Activated CD8-positive, alpha-beta memory T cell treated with anti-CD3 and anti-CD28 coated beads, Interleukin-2, amount 50 U/mL, for 4 hours (primary cell): ENCODE measurements at places on chromosomes 12 and 14.

DNA sequence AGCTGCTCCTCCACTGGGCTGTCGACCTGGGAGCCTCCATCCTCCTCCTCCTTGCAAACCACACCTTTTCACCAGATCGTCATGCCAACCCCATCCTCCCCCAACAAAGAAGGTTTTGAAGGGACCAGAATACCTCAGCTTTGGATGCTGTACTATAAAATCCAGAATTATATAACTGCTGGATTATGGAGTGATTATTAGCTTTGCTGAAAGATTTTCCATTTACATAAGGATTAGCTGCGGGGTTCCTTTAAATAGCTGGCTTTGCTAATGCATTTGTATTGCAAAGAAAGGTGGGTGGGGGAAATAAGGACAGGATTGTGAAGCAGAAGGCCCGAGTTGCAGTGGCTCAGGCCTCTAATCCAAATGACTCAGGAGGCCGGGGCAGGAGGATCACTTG lies 36.6 kb downstream of the ESRRB start:
- no peak for DNase-seq

DNA sequence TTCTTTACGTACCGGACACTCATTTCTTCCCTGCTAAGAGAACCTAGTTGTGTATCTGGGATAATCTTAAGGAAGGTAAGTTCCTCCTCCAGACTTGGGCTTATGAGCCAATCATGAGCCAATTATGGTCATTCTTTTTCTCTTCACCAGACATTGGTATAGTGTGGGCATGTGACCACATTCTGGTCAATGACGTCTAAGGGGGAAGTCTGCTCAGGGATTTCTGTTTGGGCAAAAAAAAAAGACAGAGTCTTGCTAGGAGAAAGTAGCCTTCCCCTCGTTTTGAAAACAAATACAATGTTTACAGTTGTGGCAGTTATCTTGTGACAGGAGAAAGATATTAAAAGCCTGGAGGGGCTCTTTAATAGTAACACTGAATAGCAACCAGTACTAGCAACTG lies 20.1 kb upstream of the PLXNC1 start:
- no peak for DNase-seq

DNA sequence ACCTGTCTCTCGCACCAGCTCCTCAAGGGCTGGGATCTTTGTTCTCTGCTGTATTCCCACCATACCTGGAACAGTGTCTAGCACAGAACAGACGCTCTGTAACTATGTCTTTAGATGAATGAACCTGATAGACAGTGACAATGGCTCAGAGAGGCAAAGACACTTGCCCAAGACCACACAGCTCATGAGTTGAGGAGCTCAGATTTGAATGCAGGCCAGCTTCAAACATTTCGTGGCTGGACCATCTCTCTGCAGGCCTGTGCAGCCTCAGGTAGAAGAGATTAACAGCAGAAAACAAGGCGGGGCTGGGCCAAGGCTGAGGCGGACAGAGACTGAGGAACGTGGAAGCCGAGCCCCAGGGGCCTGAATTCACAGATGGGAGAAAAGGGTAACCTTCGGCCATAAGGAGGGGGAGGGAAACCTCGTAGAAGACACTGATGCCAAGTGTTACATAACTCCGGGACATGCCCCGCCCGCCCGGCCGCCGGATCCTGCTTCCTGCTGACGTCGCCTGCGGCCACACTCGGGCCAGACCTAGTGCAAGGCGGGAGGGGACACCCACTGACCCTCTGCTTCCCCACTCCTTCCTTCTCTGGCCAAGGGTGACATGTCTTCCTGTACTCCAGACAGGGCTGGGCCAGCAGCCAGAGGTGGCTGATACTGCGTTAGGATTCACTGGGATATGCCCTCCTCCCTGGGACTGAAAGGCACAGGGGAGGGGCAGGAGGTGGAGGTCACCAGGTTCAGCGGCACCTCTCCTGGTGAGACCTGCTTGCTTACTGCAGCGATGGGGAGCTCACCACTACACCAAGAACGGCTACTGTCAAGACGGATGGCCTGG lies 86.8 kb downstream of the RFLNA start:
- DNase-seq: no peak

- no peak for DNase-seq
Observed at GRCh38 chr14:45610318-45610717, 357.3 kb upstream of the MIS18BP1 start.

- DNase-seq: no peak
Observed at GRCh38 chr12:39490500-39491282, 47.8 kb upstream of the KIF21A start.

DNA sequence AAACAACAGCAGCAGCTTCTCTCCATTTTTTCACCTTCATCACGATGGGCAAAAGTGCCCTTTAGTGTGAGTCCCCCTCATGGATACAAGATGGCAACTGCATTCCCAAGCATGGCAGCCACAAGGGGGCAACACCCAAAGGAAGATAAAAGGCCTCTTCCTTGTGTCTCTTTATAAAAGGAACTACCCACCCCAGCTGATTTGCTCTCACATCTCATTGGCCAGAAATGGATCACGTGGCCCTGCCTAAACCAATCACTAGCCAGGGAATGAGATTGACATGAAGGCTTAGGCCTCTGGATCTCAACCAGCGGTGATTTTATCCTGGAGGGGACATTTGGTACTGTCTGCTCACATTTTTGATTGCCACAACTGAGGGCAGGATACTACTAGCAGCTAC lies 21.9 kb upstream of the IFT81 start:
- no peak for DNase-seq

DNA sequence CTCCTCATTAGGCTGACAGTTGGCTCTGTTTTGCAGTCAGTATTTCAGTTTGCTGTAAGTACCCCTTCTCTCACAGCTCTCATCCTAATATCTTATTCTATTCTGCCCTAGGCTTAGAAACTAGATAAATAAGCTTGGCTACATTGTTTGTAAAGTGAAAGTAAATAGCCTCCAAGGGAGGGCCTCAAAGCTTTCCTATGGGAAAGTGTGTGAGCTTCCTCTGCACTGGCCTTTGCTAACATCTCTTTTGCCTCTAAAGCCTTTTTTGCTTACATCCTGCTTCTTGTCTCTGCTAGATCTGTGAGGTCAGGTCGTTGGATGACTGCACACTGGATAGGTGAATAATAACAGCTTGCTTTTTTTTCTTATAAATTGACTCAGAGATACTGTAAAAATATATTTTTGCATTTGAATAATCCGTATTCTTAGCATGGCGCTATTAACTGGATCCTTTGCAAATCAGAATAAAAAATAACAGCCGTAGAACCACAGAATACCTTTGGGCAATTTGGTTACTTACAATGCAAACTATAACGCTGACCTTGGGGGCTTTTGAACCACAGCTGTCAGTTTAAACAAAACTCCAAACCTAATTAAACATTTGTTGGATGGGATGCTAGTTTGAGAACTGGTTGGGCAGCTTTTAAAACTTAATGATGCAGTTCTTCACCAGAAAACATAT lies 55.1 kb downstream of the TTC6 start:
- DNase-seq: no peak

- peak; percentile 37 for DNase-seq
Observed at GRCh38 chr12:94941440-94941862, 62.0 kb downstream of the NDUFA12 start.

GRCh38 chr12:61111218-61111617 lies 1149.0 kb upstream of the USP15 start:
- DNase-seq: no peak

DNA sequence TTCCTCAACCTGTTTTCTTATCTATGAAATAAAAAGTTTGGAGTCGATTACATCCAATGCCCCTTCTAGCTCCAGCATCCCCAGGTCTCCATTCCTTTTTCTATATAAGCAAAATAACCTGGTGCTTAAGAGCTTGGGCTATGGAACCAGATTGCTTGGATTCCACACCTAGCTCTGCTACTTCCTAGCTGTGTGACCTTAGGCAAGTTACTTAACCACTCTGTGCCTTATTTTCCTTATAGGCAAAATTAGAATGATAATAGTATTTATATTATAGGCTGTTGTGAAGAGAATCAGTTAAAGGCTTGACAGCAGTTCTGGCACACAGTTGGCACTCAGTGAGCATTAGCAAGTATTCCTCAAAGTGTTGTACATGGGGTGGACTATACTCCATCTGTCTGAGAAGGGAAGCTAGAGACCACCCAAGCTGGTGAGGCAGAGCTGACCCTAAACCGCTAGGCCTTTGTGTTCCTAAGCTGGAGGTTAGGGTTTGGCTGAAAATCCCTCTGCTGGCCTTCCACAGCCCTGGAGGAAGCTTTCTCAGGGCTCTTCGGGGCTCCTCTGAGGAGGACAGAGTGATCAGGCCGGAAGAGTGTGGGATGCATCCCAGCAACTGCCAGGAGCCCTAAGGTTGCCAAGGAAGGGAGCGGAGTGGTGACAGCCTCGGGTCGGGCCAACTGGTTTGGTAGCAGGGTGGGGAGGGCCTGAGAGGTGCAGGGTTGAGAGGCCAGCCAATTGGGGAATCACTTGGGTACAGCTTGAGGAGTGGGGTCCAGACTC lies 6.0 kb upstream of the KRT4 start:
- no peak for DNase-seq

DNA sequence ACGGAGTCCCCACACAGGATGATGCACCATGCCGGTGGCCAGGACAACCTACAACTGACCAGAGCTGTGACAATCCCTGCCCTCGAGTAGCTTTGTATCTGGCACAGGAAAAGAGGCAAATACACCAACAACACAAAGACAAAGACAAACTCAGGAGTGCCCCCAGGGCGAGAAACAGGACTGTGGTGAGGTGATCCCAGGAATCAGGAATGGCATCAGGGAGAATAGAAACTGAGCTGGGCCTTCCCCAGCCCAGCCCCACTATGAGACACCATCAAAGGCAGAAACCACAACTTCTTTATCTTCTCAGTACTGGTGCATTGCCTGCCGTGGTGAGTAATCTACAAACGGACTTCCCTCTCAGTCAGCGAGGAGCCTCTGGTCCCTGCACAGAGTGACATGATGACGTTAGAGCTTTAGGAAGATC lies 157.7 kb downstream of the TTC7B start:
- DNase-seq: no peak

GRCh38 chr12:26334621-26335124 lies 139.3 kb downstream of the SSPN start:
- no peak for DNase-seq

DNA sequence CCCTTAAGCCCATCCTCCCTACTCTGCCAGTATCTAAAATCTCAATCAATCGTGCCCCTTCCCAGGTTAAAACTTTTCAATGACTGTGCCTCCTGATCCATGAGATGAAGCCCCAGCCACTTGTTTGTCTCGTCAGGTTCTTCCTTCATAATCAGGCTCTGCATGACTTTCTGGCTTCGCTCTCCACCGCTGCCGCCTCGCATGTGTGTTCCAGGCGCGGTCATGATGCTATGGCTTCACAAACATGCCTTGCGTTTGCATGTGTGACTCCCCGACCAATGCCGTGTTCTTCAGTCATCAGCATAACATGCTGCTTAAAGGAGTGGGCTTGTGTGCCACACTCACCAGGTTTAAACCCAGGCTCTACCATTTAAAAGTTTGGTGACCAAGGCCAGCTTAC lies 5.0 kb upstream of the C1RL start:
- DNase-seq: no peak
